ENCODE measurements at places on chromosomes 13 and 19. TPM values are rescaled to one million over a fixed set of nuclear protein-coding genes. Genes with fewer than 3 reads are reported as not detected.

- no peak for DNase-seq
Measured at GRCh38 chr13:80677227-80677626, 336.3 kb upstream of the SPRY2 start.

The FUT6 gene
- 0.27 TPM for total RNA-seq

GRCh38 chr13:48708764-48709163 is 55.0 kb downstream of the CYSLTR2 start:
- DNase-seq: no peak

The PINLYP gene
- 9.0 TPM for total RNA-seq

The MIA gene
- not detected for total RNA-seq

- no peak for DNase-seq
Measured at GRCh38 chr19:50835103-50835784, 1.9 kb upstream of the KLK15 start.
